Mammary epithelial cell (primary cell): ENCODE measurements at places on chromosomes 6 and 20. TPM values are rescaled to one million over a fixed set of nuclear protein-coding genes. Genes with fewer than 3 reads are reported as not detected.

The KIF25 gene
- not detected for total RNA-seq

The MEP1A gene
- not detected for total RNA-seq

GRCh38 chr20:25251019-25251418 is 3.1 kb downstream of the PYGB start:
- no peak for DNase-seq

The RNF39 gene
- 5.4 and 8.6 TPM in 2 replicates for total RNA-seq

DNA sequence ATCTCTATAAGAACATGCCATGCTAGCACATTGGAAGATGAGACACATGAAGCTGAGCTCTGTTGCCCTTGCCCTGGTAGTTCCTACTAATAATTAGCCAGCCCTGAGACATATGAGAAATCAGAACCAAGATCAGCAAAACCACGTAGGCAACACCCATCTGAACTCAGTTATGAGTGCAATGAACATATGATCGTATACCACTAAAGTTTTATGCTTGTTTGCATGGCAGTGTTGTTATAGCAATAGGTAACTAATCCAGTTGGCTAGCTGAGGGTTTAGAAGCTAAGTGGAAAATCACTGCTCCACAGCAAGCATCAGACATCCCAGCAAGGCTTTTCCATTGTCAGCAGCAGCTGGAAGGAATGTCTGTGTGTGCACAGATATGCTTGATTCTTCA is 180.7 kb downstream of the BTBD3 start:
- DNase-seq: no peak

DNA sequence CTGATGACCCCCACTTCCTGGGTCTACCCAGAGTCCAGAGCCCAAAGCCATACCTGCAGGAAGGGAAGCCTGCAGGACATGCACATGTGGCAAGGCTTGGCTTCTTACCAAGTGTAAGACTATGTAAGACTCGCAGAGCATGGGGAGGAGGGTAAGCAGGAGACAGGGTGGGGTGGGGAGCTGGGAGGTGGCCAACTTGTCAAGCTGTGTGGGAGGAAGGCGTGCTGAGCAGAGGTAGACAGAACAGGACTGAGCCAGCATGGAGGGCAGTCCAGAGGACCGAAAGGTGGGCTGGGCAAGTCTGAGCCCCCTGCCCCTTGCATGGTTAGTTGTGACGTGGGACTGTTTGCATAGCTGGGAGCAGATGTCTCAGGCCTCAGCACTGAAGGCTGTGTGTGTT is 53.4 kb upstream of the RNF24 start:
- peak; percentile 57 for DNase-seq

- no peak for DNase-seq
These were observed 42.7 kb downstream of the CD2AP start for GRCh38 chr6:47520282-47520681.

GRCh38 chr6:109695468-109695867 is 4.4 kb downstream of the FIG4 start:
- DNase-seq: peak; percentile 16

DNA sequence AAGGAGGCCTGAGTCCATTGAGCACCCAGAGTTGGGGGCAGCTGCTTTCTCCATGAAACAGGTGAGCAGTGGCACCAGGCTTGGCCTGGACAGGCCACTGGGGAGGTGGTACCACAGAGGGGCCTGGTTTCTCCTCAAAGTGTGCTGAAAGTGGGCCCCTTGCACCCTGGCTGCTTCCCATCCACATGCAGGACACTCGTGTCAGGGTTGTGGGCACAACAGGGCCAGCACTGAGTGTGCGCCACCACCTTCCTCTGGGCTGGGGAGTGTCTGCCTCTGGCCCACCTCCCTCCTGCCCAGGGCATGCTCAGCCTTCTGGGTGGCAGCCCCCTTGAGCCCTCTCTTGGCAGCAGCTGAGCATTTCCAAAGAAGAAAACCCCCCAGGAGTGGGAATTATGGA is 5.2 kb upstream of the SLC22A1 start:
- DNase-seq: no peak

DNA sequence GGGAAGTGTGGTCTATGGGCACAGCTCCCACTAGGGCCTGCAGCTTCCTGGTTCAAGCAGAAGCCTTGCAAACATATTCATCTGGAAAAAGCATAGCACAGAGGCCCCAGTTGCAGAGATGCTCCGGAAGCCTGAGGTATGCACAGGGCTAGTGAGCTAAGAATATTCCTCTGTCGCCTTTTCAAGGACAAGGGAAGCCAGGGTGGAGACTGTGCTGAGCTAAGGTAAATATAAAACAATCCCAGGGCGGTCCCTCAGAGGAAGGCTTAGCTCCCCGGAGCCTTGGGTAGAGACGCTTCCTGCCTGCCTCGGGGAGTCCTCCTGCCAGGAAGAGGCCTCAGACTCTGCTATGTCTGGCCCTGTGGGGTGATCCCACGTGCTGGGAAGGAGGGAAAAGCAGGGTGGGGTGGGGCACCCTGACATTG is 134.8 kb upstream of the FOXA2 start:
- DNase-seq: no peak
